ENCODE measurements at places on chromosomes 1 and 21.
A peak's percentile ranks its signal among the peaks of the same experiment; 100 is the strongest.

GRCh38 chr1:159916242-159917051, 8.9 kb downstream of the TAGLN2 start:
- no peak for DNase-seq

DNA sequence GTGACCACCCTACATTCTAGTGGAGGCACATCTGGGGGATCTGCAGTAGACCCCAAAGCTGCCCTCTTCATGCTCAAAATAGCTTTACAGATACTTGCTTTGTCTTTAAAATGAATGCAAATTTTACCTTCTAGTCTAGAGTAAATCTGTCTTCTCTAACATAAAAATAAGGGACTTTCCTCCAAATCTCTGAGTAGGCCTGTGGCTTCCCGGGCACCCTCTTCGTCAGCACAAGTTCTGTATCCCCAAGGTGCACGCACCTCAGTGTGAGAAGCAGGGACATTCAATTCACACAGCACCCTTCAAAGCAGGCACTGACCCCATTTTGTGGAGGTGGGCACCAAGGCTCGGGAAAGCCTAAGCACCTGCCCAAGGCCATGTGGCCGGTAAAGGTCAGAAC, 19.0 kb downstream of the MEF2D start:
- peak; percentile 28 for DNase-seq

DNA sequence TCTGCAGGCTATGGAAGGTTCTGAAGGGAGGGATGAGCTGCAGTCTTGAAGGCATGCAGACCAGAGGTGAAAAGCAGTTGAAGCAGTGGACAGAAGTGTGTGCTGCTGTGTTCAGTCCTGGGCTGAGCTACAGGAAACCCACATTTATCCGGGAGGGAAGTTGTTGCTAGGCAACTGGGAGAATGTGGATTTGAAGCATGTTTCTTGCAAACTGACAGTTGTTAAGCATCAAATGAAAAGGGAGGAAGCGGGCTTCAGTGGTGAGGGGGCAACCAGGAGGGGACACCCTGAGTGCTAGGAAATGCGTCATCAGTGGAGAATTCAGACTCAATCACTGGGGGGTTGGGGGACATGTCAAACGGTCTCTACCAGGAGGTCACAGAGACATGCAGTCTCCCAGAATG, 28.7 kb downstream of the ABCA4 start:
- no peak for DNase-seq

- DNase-seq = no peak
These were observed 71.8 kb downstream of the CLSTN1 start for GRCh38 chr1:9751971-9752370.

DNA sequence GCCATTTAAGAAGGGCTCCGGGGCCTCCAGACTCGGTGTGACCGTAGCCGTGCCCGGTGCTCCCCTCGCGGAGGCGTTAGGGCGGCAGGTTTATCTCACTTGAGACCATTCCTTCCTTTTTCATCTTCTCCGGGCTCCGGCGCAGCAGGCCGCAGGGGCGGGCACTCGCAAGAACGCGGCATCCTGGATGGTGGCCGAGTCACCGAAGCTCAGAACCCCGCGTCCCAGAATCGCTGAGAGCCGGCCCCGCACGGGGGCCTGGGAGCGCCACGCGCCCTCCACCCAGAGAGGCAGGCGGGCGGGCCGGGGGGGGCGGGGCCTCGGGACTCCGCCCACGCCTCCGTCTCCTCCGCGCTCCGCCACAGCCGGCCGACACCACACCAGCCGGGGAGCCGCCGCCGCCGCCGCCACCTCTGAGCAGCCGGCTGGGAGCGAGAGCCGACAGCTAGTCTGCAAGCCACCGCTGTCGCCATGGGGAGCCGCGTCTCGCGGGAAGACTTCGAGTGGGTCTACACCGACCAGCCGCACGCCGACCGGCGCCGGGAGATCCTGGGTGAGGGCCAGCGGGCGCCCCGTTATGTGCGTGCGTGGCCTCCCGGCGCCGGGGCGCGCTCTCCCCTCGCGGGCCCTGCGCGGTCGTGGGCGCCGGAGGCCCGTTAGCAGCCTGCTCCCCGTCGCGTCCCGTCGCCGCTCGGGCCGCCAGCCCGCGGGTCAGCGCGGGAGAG, at the start of gene DEGS1:
DEGS1 (plus strand) TSS at position 375 of the 725 bp plus-strand sequence; CDS start at position 472, 97 bp downstream.
- peak; percentile 85 for DNase-seq

GRCh38 chr1:31383967-31384366, 11.1 kb upstream of the FABP3 start:
- DNase-seq = no peak

GRCh38 chr1:12114916-12115315, 51.8 kb downstream of the TNFRSF8 start:
- DNase-seq = no peak

DNA sequence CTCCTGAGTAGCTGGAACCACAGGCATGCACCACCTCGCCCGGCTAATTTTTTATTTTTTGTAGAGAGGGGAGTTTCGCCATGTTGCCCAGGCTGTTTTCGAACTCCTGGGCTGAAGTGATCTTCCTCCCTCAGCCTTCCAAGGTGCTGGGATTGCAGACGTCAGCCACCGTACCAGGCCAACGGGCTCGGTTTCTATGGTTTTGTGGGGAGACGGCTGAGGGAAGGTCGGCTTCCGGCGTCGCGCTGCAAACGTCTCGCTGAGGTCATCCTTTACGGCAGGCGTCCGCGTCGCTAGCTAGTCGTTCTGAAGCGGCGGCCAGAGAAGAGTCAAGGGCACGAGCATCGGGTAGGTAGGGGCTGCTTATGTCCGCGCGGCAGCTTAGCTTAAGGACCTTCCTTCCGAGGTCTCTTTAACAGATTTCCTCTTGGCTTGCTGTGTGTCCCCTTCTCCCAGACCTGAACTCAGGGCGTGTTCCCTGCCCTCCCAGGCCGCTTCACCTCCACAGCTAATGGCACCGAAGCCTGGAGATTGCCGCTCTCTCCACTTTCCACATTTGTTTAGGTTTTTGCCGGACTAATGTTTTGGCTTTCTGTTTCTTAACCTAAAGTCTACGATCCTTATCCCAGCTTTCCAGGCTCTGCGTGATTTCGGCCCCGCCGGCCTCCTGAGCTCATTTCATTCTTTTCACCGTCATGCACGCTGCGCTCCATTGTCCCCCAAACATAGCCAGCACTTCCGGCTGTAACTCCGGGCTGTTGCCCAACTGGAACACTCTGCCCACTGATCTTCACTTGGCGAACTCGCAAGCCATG, at the start of gene NDUFS5:
NDUFS5 (plus strand) TSS at position 300 of the 815 bp plus-strand sequence. CDS start 2,375 bp downstream, outside the sequence.
- DNase-seq = peak; percentile 83

DNA sequence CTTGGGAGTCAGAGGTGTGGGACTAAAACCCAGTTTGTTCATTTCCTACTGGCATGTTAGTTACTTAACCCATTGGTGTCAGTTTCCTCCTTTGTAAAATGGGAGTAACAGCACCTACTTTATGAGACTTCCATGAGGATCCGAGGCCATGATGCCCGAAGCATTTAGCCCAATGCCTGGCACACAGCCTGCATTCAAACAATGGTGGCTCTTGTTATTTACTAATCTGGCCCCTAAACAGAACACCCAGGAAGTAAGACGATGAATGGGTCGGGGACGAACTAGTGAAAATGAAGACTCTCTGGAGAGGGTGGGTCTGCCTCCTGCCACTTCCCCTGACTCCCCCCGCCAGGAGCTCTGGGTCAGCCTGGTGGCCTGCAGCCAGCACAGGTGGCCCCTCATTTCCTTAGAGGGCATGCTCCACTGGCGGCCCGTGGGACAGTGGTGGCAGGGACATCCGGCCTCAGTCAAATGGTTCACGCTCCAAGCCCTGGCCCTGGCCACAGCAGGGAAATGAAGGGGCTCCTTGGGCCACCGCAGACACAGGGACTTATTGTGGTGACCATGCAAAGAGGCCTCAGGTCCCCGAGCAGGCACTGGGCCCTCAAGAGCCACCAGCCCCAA, 9.5 kb upstream of the TAS1R2 start:
- DNase-seq = no peak

GRCh38 chr21:17819877-17820229, 697 bp upstream of the C21orf91 start:
- DNase-seq = peak; percentile 76

DNA sequence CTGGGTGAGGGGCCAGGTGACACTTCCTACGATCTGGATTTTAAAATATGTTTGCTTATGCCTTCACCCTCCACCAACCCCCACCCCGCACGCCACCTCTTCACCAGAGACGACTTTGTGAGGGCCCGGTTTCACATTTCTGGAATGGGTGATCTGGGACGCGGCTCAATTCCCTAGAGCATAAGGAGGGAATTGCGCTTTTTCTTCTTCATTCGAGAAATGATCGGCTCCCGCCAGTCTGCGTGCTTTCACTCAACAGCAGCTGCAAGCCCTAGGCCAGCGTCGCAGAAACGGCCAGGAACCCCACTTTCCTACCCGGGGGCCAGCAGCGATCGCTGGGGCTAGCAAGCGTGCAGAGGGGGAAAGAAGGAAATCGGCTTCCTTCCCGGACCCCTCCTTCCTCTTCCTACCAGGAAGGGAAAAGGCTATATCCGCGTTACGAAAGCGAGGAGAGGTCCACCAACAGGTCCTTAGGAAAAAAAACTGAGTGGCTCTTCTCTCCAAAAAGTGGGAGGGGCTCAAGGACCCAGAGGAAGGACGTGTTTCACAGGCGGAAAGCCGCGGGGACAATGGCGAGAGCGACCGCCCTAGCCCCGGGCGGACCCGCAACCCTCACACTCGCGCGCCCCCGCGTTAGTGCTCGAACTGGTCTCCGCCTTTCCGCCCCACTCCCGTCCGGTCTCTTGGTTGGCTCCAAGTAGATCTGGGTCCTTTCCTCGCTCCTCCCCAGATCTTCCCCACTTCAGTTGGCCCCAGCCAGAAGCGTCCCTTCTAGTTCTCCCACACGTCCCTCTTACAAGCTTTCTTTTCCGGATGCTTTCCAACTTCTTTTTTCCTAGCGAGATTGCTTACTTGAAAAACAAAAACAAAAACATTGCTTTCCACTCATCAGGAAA, 1.1 kb upstream of the ADAMTS1 start:
- DNase-seq = no peak

DNA sequence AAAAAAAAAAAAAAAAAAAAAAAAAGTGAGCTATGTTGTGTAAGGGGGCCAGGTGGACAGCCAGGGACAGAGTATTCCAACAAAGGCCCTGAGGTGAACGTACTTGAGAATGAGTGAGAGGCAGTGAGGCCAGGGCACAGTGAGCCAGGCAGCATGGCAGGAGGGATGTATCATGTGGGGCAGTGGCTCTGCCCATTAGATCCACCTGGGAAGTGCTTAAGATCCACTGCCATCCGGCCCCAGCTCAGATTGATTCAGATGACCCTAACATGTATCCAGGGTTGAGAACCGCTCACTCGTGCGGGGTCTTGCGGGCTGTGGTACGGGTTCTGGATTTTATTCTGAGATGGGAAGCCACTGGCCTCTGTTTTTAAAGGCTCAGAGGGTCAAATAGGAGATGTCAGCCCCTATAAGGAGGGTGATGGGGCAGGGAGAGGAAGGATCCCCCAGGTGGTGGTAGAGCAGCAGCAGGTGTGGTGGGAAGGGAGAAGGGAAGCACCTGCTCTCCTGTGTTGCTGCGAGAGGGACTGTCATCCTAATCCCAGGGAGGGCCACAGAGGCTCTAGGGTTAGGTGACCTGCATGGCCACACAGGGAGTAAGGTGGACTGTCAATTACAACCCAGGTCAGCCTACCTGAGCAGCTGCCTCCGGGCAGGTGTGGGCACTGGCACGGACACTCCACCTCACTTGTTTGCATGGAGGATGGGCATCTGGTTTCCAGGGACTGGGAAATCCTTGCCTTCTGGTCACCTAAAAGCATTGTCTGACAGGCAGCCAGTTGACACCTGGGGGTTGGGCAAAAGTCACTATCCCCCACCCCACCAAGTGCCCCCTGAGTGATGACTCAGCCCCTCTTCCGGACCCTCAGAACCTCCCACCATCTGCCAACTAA, 31.6 kb downstream of the CDK18 start:
- no peak for DNase-seq

DNA sequence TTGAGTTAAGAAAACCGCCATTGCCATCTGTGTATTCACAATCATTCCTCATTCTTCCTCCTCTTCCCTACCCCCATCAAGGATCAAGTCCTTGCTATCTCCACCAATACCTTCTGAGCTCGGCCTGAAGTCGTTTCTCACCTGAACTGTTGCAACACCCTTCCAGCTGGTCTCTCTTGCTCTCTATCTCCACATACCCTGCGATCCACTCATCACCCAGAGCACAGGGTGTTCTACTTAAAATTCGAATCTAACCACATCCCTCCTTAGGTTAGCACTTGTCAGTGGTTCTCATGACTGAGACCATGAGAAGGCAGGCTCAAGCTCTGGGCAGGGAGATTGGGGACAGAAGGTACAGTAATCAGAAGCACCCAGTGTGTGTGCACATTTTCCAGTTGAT, 4.6 kb downstream of the IVL start:
- DNase-seq = no peak

DNA sequence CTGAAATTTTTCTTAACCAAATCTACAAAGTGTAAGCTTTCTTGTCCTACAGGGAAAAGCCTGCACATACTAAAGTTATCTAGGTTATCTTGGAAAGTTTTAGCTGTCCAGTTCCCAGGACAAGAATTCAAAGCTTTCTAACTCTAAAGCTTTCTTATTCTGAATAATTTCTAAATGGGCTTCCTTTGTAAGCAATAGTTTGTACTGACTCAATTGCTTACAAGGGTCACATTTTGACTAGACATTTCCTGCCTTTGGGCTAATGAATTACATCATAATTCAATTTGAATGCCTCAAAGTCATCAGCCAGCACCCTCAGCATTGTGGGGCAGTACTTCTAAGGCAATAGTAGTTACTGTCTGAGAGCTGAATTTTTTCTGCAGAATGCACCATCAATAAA, 223.0 kb downstream of the LTN1 start:
- no peak for DNase-seq

- DNase-seq = no peak
These were observed 22.9 kb upstream of the VPS13D start for GRCh38 chr1:12206792-12207424.

GRCh38 chr1:246246430-246246829, 260.6 kb downstream of the SMYD3 start:
- DNase-seq = no peak

DNA sequence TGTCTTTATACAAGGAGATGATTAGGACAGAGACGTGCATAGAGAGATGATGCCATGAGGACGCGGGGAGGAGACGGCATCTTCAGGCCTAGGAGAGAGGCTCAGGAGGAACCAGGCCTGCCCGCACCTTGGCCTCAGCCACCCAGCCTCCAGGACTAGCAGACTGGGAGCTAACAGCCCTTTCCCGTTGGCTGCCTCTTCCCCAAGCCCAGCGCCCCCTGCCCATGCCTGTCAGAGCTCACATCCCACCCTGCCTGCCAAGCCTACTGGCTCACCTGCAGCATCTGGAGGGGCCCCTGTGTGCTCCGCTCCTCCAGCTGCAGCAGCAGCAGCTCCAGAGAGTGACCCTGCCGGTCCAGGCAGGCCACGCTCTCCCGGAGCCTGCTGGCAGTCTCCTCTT, 4.0 kb upstream of the TRIM11 start:
- no peak for DNase-seq

DNA sequence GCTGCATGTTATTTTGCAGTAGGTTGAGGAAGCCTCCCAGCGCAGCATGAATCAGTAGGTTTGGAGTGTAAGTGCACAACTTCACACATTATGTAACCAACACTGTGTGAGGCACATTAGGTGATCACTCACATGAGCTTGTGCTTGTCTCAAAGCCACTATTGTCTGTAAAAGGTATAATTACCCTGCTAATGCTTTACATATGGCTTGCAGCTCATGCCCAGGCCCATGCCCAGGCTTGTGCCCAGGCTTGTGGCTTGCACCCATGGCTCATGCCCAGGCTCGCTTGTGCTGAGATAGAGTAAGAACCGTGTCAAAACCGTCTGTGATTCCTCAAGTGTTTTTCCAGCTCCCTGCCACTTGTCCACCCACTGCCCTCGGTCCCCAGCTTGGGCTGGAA, 596.3 kb downstream of the LTN1 start:
- DNase-seq = no peak

Measured in central memory CD4-positive, alpha-beta T cell (primary cell).